ENCODE measurements at places on chromosomes 16 and 17.

DNA sequence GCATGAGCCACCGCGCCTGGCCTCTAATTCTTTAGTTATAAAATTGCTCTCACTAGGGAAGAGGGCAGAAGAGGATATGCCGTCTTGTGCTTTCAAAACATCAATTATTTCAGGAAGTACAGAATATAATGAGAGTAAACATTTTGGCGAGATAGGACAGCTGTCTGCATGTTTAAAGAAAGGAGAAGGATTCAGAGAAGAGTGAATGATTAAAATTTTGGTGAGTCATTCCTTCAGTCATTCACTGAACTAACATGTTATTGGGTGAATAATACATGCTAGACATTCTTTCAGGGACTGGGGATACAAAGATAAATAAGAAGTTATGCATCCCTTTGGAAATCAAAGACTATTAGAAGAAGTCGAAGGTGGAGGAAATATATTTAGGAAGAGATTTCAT is 590.3 kb upstream of the GOT2 start:
- no peak for DNase-seq

GRCh38 chr17:63305857-63306256 is 140.2 kb downstream of the CYB561 start:
- no peak for DNase-seq

DNA sequence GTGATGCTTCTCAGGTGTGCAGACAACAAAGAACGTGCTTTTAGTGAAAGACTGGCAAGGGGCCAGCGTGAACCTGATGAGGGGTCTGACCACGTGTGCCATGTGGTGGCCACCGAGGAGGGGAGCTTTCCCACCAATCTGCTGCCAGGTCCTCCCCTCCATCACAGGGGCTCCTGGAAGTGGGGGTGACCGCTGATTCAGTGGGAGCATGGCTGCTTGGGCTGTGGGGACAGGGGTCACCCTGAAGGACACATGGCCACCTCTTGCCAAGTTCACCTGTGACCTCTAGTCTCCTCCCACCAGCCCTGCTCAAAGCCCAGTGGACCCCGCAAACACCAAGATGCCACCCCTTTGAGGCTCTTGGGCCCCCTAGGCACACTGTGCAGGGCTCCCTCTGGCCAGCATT is 37.9 kb upstream of the MTSS2 start:
- DNase-seq: no peak

DNA sequence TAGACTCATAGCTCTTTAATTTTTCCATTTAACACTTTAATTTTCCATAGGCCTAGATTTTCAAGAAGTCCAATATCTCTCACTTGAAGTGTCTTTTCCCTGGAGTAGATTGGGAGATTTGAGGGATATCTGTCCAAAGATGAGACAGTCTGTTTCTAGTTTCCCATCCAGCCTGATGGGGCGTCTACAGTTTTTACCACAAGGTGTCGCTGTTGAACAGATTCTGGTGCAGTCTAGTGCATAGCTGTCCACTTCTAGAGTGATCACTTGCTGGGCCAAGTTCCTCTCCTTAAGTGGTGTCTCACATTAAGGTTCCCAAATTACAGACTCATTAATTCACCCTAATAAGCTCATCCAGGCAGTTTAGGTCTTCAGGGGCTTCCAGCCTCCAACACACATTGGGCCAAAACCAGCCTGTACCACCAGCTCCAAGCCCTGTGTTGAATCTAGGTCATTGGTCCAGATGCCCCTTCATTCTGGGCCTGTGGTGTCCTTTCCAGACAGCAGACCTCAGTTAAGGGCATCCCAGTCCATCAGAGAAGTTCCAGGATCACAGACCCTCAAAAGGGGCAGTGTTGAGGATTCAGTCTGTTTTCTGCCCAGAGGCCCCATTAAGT is 9.4 kb downstream of the SNX20 start:
- DNase-seq: peak; percentile 75

GRCh38 chr17:67026341-67026740 is 18.0 kb upstream of the CACNG1 start:
- DNase-seq: no peak

DNA sequence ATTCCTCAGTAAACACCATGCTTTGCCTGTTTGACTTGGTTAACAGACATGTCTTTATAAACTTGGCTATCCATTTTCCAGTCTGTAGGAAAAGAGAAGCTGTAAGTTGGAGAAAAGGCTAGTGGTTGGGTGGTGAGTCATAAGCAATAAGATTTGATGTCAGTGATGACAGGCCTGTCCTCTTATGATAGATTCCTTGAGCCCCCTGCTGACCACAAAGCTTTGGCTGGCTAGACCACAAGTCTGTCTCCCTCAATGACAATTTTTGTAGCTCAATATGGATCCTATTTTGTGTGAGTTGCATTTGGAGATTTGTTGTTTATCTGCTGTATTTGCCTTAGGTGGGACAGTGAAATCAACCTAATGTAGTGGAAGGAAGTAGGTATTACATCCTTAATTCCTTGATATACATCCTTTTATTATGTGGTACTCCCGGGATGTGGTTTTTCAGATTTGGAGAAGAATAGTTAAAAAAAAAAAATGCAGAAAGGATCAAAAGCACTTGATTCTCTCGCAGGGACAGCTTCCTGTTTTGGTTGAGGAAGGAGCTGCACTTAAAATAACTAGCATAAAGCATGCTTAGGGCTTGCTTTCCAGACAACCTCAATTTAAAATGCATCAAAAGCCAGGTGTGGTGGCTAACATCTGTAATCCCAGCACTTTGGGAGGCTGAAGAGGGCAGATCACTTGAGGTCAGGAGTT is 67.4 kb downstream of the SIAH1 start:
- DNase-seq: peak; percentile 30

GRCh38 chr17:11644265-11645212 is 46.3 kb downstream of the DNAH9 start:
- peak; percentile 55 for DNase-seq

DNA sequence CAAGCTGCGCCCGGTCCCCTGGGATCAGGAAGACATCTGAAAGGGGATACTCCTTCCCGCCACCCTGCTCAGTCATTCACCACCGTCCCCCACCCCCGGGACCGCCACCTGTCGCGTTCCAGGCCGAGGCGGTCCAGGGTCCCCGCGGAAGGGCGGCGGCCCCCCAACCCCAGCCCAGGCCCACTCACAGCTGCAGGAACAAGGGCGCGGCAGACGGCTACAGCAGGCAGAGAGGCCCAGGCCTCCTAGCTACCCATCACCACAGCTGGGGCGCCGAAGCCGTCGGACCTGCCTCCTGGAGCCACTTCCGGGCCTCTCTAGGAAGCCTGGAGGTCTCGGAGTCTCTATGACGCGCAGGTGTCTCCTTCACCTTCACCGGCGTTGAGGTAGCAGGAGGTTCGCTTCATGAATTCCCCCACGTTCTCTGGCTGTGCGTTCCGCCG is at the start of gene SDR42E1:
TSS of gene SDR42E1 (minus strand) at position 272 of the 443 bp plus-strand sequence. CDS start 10,612 bp downstream, outside the sequence.
- no peak for DNase-seq

- no peak for DNase-seq
Observed at GRCh38 chr16:75466760-75467159, 2.3 kb upstream of the TMEM170A start.

DNA sequence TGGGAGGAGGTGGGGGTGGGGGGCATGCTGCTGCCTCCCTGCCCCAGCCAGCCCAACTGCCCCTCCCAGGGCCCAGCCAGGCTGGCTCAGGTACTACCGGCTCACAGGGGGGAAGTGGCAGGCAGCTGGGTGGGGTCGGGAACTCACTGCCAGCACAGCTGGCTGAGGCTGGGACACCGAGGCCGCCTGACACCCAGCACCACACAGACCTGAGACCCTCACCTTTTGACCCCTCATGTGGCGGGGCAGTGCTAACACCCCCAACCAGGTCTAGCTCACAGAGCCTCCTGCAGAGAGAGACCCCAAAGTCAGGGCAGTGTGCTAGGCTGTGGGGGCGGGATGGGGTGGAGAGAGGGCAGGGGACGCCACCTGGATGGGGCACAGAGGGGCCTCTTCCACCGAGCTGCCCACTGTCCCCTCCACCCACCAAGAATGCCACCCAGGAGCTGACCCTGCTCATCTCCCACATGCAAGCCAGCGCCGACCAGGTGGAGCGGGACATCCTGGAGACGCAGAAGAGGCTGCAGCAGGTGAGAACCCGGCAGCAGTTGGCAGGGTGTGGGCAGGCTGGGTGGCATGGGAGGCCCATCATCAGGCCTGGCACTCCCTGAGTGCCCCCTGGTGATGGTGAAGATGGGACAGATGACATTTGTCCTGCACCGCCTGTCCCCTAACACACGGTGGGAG is 3.0 kb downstream of the EVPLL start:
- DNase-seq: no peak

DNA sequence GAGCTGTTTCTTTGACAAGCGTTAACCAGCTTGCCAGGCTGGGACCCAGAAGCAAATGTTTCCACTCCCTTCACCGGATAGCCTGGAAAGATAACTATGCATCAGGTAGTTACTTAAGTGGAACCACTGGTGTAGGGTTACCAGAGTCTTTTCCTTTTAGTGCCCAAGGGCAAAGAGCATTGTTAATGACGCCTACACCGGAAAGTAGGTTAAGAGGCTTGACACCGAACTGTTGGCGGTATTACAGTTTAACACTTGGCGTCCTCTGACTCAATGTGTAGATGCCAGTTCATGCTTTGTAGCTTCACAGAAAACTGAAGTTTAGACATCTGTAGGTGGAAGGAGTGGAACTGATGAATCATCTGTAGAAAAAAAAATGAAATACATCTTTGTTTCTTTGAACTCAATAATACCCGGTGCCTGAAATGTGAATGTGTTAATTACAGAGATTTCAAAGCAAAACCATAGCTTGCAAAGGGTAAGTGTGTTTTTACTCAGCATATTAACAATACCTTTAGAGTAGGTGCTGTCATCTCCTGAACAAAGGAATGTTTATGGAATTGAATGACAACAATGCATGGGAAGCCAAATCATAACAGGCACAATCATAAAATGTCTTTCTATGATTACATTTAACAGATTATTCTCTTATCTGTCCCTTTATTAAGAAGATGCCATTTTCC is 426.7 kb upstream of the SALL1 start:
- no peak for DNase-seq

DNA sequence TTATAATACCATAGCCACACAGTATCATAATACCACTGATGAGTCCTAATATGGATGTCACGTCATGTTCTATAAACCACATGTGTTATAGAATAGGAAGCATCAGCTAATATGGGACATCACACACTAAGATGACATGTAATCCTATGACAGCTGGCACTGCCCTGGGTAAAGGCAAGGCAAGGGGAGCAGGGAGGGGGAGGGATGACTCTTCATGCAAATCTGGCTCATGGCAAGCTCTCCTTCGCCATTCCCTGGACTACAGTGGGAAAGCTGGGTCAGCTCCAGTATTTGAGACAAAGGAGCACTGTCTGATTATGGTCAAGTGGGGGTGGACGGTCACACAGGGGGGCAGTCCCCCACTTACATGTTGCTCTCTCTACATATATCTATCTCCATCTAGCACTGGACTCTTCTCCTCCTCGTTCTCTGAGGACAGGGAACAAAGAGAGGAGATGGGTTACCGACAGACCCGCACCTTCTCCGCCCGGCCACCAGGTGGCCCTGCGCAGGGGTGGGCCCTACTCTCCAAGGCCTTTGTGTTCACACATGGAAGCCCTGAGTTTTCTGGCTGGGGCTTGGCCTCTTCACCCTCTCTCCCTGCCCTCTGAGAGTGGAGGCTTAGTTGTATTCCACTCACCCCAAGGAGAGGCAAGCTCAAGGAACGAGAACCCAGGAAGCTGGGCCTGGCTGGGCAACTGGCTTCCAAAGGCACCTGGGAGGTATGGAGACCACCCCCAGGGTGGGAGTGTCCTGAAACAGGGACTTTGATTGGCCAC is 23.4 kb upstream of the MPO start:
- DNase-seq: no peak

- DNase-seq: no peak
Observed at GRCh38 chr16:50737420-50737959, 4.4 kb upstream of the CYLD start.

DNA sequence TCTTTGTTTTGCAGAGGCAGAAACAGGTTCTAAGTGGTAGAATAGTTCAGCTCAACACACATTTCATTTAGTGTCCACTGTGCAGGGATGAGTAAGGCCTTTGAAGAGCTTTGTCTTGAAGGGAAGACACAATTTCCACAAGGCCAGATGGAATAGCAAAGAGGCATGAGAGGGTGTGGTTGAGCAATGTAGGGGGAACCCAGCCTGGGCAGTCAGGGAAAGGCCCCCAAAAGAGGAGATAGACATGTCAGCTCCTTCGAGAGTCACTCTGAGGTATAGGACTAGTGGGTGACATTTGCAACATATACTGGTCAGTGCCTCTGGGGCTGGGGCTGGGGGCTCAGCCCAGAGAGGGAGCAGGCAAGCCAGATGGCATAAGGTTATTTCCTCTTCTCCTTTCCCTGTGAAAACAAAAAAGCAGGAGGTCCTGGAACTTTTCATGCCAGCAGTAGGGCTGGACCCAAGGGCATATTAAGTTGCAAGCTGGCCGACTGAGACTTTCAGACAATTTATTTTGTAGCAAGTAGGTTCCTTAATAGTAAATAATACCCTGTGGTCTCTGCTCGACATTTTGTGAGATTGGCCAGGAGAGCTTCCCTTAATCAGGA is 7.1 kb downstream of the ALKBH5 start:
- DNase-seq: no peak

GRCh38 chr17:76318586-76318985 is 10.5 kb upstream of the QRICH2 start:
- no peak for DNase-seq

DNA sequence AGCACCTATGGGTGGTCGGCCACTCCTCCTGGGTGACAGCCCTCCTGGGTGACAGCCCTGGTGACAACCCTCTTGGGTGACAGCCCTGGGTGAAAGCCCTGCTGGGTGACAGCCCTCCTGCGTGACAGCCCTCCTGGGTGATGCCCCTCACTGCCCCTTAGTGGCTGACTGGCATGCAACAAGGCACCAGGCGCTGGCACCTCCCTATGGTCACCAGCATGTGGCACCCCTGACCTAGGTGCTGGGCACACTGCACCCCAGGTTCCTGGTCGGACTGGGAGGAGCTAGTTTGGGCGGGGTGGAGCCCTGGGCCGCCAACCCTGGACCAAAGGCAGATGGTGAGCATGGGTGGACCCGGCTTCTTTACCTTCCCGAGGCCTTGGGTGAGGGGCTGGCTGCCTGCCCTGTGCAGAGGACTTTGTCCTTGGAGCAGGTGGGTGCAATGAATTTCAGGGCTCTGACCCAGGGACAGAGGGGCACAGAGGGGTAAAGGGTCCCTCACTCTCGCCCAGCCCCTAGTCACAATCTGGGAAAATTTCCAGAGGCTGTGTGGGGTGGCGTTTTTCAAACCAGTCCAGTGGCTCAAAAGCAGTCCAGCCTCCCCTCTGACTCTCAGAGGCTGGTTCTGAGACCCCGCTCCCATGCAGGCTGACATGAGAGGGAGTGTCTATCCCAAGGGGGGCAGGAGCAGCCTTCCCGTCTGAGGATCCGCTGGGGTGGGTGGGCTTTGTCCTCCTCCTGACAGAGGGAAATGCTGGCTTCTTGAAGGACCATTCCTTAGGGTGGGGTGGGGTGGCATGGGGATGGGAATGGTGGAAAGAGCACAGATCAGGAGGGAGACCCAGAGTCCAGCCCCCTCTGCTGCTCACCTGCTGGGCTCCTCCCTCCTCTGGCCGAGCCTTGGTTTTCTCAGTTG is 25.9 kb upstream of the TNFRSF13B start:
- DNase-seq: peak; percentile 54

GRCh38 chr17:36011201-36011600 is 6.6 kb downstream of the CCL23 start:
- peak; percentile 34 for DNase-seq
